Left kidney (tissue), 8 donors: ENCODE measurements at places on chromosomes 2 and 18. TPM values are rescaled to one million over a fixed set of nuclear protein-coding genes. Genes with fewer than 3 reads are reported as not detected.

SKOR2 gene
- not detected for polyA plus RNA-seq

XDH gene
- 0.50 TPM for polyA plus RNA-seq

ALK gene
- 0.55 TPM for polyA plus RNA-seq

SOX11 gene
- 22.9 TPM for polyA plus RNA-seq

TDRD15 gene
- not detected for polyA plus RNA-seq

NPAS2 gene
- polyA plus RNA-seq: 16.8 TPM

UNC80 gene
- 2.2 TPM for polyA plus RNA-seq

ANKRD44 gene
- 15.5 TPM for polyA plus RNA-seq
